ENCODE measurements at places on chromosomes 12 and 14.
A peak's percentile ranks its signal among the peaks of the same experiment; 100 is the strongest.

DNA sequence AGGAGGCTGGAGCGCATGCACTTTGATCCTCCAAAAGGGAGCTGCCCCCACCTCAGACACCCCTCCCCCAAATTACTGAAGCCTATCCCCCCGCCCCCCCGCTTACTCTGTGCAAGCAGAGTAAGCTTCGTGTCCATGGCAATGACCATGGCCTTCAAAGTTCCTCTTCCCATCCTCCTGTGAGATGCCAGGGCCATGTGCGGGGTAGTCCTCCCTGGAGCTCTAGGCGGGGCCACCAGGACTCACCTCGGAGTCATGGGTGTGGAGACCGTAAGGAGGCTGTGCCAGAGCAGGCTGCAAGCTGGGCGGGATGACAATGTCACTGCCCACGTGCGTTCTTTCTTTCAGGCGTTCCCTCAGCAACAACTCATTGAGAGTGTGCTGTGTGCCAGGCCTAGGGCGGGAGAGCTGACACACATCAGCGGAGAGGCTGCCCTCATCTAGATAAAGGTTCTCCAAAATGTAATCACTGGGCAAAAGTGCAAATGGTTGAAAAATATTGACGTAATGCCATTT, 66.8 kb downstream of the C14orf132 start:
- no peak for DNase-seq

GRCh38 chr12:42208574-42208973, 29.5 kb downstream of the YAF2 start:
- no peak for DNase-seq

- DNase-seq = no peak
These were observed 672.4 kb upstream of the FLRT2 start for GRCh38 chr14:84857571-84857970.

GRCh38 chr12:96108321-96108720, 72.9 kb upstream of the LTA4H start:
- DNase-seq = peak; percentile 45

DNA sequence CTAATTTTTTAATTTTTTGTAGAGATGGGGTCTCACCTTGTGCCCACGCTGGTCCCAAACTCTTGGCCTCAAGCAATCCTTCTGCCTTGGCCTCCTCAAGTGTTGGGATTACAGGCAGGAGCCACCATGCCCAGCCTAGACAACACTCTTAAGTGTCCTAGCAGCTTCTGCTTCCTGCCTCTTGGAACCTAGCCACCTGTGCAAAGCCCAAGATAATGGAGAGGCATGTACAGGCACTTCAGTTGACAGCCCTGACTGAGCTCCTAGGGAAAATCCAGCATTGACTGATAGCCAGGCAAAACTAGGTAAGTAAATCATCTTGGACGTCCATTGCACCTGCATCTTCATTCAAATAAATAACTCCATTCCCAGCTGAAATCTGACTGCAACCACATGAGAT, 15.5 kb downstream of the COX14 start:
- no peak for DNase-seq

DNA sequence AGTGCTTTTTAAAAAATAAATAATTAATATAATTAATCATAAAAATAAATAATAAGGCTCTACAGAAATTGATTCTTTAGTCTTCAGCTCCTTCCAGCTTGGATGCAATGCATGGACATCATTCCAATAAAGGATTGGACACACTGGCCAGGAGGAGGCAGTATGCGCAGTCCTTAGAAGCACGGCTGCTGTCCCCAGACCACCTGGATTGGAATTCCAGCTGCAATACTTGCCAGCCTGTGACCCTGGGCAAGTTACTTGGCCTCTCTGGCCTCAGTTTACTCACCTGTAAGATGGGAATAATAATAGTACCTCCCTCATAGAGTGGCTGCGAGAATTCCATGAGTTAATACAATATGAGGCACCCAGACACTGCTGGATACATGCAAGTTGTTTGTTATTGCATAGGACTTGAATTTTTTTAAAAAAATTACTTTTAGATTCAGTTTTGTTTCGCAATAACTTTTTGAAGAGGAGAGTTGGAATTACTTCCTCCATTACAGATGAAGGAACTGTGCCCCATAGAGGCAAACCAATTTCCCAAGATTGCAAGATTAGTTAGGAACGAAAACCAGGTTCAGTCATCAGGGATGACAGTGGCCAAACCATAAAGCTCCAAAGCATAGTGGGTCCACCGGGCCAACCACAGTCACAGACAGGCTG, 12.2 kb downstream of the RPH3A start:
- DNase-seq = peak; percentile 83

GRCh38 chr14:60276347-60276746, 27.3 kb downstream of the PPM1A start:
- DNase-seq = no peak

GRCh38 chr12:120453977-120454376, 7.7 kb downstream of the GATC start:
- DNase-seq = peak; percentile 46

All from inflammatory macrophage treated with lipopolysaccharide for 4 hours (primary cell).